PC-3 (cell line): ENCODE measurements at places on chromosomes 4 and X.
A peak's percentile ranks its signal among the peaks of the same experiment; 100 is the strongest.

GRCh38 chrX:23887451-23887850, 20.3 kb downstream of the APOO start:
- no peak for DNase-seq

DNA sequence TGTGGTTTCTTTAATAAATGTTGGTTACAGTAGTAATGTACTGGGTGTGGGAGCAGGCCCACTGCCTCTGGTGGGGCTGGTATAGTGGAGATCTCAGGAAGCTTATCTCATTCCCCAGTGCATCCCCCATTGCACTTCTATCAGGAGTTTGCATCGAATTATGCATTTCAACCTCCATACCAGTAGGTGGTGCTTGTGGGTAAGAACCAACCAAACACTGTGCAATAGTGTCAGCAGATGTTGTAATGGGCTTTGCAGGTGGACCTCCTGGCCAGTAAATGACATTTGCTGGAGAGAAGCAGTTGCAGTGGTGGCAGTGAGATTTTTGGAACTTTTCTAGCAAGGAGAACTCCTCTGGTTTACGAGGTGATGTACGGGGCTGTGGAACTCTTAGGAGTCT, 150.6 kb downstream of the POU3F4 start:
- no peak for DNase-seq

DNA sequence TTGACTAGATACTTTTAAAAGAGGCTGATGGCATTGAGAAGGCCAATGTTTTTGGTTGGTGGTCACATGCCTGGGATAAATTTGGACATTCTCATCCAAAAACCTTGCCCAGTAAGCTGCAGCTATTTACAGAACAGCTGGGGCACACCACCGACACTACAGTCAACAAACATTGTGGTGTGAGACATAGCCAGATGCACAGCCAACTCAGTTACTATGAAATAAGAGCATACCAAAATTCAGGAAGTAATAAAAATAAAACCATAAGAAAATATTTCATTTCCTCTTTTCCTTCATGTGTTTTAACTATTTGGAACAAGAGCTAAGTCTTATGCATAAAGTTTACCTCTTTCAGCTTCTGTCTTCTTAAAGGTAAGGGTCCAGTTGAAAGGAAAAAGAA, 8.8 kb downstream of the PPM1K start:
- DNase-seq = peak; percentile 23

DNA sequence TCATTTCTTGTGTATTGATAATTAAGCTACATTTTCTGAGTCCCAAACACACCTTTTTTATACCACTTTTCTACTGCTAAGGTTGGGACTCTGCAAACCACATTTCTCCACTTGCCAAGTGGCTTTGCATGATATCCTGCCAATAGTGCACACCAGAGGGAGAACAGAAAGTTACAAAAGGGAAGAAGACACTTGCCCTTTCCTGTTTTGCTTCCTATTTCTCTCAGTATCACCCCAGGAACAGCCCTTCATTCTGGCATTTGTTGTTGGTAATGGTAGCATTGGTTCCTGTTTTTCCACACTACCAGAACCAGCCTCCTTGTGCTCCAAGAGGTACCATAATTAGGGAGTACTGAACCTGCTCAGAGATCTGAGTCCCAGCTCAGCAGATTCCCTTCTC, 87.1 kb downstream of the HDX start:
- DNase-seq = no peak

- DNase-seq = peak; percentile 75
These were observed 58.1 kb downstream of the MAML3 start for GRCh38 chr4:140095694-140096482.

DNA sequence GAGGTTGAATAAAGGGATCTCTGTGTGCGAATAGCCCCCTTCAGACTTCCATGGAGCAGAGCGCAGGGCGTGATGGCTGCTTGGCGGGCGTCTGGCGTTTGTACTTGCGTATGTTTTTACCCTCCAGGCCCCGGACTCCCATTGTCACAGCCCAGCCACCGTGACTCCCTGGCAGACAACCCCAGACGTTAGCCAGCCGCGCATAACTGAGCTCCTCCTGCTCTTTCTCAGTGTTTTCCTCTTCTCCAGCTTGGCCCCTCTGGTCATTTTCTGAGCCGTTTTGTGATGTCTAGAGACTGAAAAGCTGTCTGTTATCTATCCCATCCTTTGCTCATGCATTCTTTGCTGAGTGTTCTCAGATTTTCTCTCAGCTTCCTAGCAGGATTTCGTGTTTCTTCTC, 54.3 kb downstream of the IGFBP7 start:
- DNase-seq = no peak

DNA sequence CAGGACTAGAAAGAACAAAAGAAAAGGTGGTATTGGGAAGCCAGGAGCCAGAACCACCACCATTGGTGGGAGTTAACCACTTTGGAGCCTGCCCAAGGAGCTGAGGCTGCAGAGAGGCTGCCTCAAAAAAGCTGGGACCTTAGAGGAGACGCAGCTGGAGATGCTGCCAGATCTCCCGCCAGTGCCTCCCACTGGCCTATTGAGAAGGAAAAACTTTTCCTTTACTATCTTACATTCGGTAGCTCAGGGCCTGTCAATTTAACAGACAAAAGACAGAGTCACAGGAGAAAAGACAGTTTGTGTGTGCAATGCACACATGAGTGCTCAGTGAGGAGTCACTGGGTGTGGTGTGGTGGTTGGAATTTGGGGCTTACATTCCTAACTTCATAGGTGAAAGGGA, 52.4 kb upstream of the HPSE start:
- peak; percentile 68 for DNase-seq

- no peak for DNase-seq
These were observed 149.5 kb downstream of the NR3C2 start for GRCh38 chr4:148292686-148293085.

- no peak for DNase-seq
These were observed 7.7 kb downstream of the HMX1 start for GRCh38 chr4:8863686-8864682.

GRCh38 chr4:182808673-182809416, 108.3 kb downstream of the DCTD start:
- peak; percentile 83 for DNase-seq

DNA sequence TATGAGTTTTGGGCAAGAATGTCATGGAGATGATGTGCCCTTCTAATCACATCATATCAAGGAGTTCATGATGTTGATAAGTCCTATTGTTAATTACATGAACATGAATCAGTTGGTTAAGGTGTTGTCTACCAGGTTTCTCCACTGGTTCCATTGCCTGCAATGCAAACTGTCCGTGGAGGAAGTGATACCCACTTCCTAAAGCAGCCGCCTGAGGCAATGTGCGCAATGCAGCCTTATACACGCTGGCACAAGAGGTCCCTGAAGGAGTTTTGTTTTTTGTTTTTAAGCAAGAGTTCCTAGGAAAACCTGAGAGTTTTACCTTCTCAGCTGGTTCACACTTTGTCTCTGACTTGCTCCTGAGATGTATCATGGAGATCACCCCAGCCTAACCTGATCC, 5.9 kb upstream of the GPKOW start:
- no peak for DNase-seq

GRCh38 chr4:66562276-66562806, 892.1 kb upstream of the EPHA5 start:
- DNase-seq = no peak
